ENCODE measurements at places on chromosomes 2 and 18. TPM values are rescaled to one million over a fixed set of nuclear protein-coding genes. Genes with fewer than 3 reads are reported as not detected.

Gene BCL2
- 85.7 TPM for total RNA-seq

Gene UGT1A7
- total RNA-seq: not detected

Gene TNFAIP6
- not detected for total RNA-seq

Gene VWA3B
- total RNA-seq: not detected

Gene AGXT
- total RNA-seq: not detected

Gene GALM
- 51.0 TPM for total RNA-seq

Gene CTNNA2
- not detected for total RNA-seq

Gene LRATD1
- not detected for total RNA-seq

Gene DSG1
- not detected for total RNA-seq

Gene RNU2-63P
- 22.6 TPM for total RNA-seq

Gene AMER3
- total RNA-seq: not detected

Gene NEB
- total RNA-seq: 0.64 TPM

Gene ANKRD62
- not detected for total RNA-seq

Gene TLX2
- 1.1 TPM for total RNA-seq

Gene TTN
- total RNA-seq: 12.4 TPM

Gene LGALSL
- total RNA-seq: 0.73 TPM

Gene MFSD2B
- total RNA-seq: 0.09 TPM

Gene BOK
- not detected for total RNA-seq

Gene ATP6V1B1
- not detected for total RNA-seq

Gene SAG
- total RNA-seq: 0.34 TPM

Gene DOK6
- total RNA-seq: not detected

Gene VIT
- not detected for total RNA-seq

Data from T-helper 2 cell treated with Interferon-gamma antibody and Interleukin-4, amounts not matched to agents 100 ng/mL and 5 ng/mL, for 36 hours (primary cell).